KG1 (cell line): ENCODE measurements at places on chromosomes 5 and 9.

DNA sequence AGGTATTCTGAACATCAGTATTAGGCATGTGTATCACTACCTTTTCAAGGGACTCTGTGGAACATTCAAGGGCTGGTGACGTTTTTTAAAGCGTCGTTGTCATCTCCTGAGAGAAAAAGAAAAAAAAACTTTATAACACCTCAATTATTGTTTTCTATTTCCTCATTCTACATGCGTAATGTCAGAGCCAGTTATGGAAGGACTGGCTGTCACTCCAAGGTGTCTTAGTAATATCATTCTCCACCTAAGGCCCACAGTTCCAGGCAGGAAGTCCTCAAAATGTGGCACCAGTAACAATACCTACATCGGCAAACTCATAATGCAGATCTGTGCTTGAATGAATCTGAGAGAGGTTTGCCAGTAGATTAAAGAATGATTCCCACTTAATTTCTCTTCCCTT is 210.2 kb downstream of the SAXO1 start:
- no peak for DNase-seq

- no peak for DNase-seq
These were observed 39.2 kb downstream of the DCAF10 start for GRCh38 chr9:37839496-37840461.

- no peak for DNase-seq
These were observed 3.0 kb downstream of the HNRNPAB start for GRCh38 chr5:178207183-178207916.

- no peak for DNase-seq
These were observed 168.9 kb upstream of the CCNH start for GRCh38 chr5:87581661-87582060.
